Heart left ventricle (tissue), 16 donors: ENCODE measurements at places on chromosomes 5 and 9.

- no peak for DNase-seq
Observed at GRCh38 chr5:39274398-39275085, 55.2 kb upstream of the FYB1 start.

- no peak for DNase-seq
Observed at GRCh38 chr9:74500584-74500924, 3.4 kb downstream of the RORB start.

GRCh38 chr5:71883742-71884103 lies 164.6 kb downstream of the CARTPT start:
- peak; percentile 40 for DNase-seq

DNA sequence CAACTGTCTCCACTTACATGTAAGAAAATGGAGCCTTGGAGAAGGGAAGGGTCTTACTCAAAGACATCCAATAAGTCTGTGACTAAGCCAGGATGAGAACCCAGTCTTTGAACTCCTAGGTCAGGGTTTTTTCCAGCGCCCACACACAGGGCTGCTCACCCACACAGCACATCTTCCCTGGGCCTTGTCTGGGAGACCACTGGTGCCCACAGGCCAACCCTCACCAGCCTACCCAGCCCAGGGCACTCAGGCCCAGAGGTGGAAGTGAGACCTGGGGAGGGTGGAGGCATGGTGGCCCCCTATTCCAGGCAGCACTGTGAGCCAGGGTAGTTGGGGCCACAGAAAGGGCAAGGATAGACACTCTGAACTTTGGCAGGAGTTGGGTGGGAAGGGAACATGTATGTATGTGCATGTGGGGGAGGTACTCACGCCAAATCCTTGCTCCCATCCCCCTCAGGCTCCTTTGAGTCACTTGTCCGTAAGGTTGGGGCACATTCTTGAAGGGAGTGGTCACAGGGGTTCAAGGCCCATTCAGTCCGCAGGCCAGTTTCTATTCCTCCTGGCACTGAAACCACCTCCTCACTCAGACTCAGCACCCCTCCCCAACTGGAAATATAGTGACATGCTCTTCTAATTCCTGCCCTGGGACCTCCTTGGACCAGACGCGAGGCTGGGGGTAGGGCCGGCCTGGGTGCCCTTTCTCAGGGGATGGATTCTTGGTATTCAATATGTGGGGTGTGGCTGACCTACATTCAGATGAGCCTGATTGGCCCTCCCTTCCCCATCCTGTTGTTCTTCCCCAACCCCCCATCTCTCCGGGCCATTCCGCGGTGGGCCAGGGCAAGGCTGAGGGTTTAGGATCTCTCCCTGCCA lies 2.9 kb upstream of the SLC4A9 start:
- no peak for DNase-seq

DNA sequence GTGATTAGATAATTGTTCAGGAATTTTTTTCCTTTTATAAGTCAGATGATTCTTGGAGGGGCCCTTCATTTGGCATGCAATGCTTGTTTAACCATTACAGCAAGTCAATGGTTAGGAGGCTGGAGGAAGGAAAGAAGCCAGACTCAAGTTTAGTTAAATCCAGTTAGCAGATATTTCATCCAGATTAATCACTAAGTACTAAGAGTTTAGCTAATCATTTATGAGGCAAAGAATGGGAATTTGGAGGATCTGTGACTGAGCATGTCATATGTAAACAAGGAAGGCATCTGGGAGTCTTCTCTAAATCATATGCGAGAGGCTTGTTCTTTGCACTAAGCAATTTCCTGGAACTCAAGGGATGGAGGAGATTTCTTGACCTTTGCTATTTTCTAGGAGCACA lies 145.3 kb upstream of the SGCD start:
- no peak for DNase-seq

DNA sequence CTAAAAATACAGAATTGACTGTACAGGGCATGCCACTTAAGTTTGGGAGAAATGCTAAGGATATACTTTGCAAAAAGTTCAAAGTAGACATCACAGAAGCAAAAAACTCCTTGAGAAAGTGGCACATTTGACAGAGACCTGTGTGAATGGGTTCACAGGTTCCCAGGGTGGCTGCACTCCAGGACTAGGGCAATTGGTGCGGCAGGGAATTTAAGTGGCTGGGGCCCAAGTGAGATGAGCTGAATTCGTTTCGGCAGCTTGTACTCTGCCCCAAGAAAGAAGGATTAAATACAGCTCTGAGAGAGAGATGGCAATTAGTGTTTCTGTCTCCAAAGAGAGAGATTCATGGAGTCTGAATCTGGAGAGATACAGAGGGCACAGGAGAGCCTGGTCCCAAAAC lies 280.1 kb downstream of the FBXL17 start:
- peak; percentile 23 for DNase-seq

- DNase-seq = no peak
Observed at GRCh38 chr9:72721067-72721466, 199.7 kb downstream of the TMC1 start.

DNA sequence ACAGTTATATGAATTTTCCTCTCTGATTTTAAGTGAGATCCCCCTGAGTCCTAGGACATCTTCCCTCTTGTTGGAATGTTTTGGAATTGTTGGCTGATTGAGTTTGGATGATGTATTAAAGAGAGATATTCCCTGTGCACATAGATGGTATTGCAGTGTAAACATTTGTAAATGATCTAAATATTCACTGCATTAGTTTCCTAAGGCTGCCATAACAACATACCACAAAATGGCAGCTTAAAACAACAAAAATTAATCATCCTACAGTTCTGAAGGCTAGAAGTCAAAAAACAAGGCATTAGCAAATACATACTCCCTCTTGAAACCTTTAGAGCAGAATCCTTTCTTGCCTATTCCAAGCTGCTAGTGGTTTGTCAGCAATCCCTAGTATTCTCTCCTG lies 38.0 kb upstream of the MROH2B start:
- no peak for DNase-seq

DNA sequence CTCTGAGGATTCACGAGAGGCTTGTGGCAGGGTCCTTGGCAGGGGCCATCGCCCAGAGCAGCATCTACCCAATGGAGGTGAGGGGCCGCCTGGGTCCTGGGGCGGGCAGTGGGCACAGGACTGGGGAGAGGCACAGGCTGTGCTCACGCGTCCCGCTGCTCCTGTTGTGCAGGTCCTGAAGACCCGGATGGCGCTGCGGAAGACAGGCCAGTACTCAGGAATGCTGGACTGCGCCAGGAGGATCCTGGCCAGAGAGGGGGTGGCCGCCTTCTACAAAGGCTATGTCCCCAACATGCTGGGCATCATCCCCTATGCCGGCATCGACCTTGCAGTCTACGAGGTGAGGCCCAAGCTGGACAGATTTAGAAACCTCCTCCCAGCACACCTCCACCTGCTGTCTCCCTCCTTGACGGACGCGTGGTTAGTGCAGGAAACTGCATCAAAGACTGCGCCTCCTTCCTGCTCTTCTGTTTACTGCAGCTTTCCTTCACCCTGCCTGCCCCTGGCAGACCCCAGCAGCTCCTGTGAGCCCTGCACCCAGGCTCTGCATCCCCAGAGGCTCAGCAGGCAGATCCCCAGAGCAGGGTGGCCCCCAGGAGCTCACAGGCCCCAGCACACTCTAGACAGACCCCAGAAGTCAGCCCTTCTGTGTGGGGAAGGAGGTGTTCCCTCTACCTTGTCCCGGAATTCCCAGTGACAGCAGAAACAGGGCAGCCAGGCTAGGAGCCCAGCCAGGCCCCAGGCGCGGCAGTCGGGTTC lies 21.2 kb downstream of the PTGES2 start:
- peak; percentile 29 for DNase-seq

GRCh38 chr5:151019331-151019730 lies 1.1 kb upstream of the GPX3 start:
- no peak for DNase-seq

DNA sequence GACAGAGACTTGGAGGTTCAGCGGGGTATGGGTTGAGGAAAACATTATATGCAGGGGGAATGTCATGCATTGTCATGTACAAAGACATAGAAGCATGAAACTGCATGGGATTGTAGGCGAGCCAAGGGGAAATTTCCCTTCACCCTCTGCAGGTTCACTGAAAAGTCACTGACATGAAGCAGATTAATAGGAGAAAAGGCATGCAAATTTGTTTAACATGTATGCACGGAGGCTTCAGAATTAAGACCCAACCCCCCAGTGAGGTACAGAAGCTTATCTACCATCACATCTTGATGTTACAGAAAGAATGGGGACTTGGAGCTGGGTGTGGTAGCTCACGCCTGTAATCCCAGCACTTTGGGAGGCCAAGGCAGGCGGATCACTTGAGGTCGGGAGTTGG lies 18.5 kb downstream of the NIM1K start:
- no peak for DNase-seq

- DNase-seq = no peak
Observed at GRCh38 chr9:115442054-115442453, 324.1 kb upstream of the TNC start.

GRCh38 chr9:3810231-3810630 lies 284.4 kb upstream of the RFX3 start:
- DNase-seq = no peak

- DNase-seq = no peak
Observed at GRCh38 chr9:111621895-111622480, 9.1 kb upstream of the DNAJC25 start.

GRCh38 chr9:70477146-70477745 lies 62.8 kb upstream of the KLF9 start:
- no peak for DNase-seq

DNA sequence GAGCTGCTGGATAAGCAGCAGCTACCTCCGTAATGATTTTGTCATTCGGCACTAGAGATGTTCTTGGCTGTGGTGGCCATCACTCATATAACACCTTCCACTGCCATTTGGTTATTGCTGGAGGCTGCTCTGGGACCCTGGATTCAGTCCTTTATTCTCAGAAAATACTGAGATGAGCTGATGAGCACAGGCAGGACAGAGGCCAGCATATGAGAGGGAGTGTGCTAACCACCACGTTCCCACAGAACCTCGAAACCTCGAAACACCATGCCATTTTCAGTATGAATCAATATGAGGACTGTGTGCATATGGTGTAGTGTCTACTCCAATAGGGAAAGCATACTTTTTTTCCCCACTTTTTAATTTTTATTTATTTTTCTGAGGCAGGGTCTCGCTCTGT lies 56.6 kb downstream of the ADAM19 start:
- no peak for DNase-seq

DNA sequence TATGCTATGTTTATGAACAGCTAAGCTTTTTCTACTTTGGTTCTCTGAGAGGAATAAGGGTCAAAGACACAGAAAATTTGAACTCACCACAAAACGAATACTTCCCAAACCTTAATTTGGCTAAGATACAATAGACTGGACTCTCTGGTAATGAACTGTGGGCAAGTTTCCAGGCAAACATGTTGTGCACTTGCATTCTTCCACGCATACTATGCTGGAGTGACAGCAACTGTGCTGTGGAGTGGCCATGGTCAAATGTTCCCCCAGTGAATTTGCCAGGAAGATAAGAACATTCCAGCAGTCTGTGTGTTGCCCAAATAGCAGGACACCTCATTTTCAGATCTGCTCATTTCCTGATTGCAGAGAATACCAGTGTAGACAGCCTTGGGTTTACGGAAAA lies 275.3 kb upstream of the IL12B start:
- peak; percentile 75 for DNase-seq

DNA sequence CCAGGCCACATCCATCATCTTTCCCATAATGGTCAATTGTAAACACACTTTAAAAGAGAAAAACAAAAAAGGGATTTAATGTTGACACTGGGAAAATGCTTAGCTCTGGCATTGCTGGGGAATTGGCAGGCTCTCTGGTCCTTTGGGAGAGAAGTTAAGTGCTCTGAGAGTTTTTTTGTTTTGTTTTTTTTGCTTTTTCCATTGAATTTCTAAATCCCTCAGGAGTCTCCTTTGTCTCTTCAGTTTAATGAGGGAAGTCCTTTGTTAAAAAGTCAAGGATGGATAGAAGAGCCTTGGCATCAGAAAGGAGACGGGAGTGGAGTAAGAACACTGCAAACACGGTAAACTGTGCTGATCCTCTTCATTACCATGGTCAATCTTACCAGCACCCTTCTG lies 7.1 kb upstream of the HAND1 start:
- no peak for DNase-seq

GRCh38 chr5:145984072-145984471 lies 47.7 kb downstream of the SH3RF2 start:
- DNase-seq = no peak

- DNase-seq = no peak
Observed at GRCh38 chr5:158406884-158407823, 548.2 kb upstream of the CLINT1 start.

DNA sequence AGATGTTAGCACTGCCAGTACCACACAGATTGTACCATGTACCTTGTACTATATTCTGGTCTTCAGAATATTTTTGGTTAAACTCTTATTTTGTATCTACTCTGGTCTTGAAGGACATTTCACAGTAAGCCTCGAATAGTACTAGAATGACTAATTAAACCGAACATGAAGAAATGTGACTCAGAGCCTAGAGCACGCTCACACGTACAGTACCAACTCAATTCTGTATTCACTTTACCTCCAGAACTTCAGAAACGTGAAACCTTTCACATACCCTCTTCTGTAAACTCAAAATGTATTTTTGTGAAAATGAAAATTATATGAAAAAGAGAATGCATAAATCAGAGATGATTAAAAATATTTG lies 112.8 kb downstream of the MVB12B start:
- DNase-seq = no peak

DNA sequence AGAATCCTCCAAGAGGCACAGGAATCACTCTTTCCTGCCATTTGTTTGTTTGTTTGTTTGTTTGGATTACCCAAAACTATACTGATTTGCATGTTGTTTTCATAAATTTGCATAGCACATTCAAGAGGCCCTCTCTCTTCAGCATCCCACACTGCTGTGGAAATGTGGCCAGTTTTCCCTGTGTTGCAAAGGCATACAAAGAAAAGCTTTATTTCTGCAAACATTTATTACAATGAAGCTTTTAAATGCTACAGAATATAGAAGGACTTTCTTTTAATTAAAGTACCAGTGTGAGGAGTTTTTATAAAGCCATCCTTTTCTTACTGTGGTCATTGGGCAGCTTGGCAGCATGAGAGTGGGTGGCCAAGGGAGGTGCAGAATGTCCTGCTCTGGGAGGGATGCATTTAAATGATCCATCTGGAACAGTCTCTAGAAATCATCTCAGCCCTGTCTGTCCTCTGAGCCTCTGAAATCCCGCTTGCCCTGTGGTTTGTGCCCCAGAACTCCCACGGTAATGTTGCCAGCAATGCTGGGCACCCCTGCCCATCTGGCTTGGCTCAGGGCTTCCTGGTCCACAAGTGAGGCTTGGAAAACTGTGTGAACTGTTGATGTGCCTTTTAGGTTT lies 356.8 kb upstream of the KIF2A start:
- no peak for DNase-seq

- DNase-seq = no peak
Observed at GRCh38 chr9:107323836-107324585, 40.9 kb downstream of the RAD23B start.

DNA sequence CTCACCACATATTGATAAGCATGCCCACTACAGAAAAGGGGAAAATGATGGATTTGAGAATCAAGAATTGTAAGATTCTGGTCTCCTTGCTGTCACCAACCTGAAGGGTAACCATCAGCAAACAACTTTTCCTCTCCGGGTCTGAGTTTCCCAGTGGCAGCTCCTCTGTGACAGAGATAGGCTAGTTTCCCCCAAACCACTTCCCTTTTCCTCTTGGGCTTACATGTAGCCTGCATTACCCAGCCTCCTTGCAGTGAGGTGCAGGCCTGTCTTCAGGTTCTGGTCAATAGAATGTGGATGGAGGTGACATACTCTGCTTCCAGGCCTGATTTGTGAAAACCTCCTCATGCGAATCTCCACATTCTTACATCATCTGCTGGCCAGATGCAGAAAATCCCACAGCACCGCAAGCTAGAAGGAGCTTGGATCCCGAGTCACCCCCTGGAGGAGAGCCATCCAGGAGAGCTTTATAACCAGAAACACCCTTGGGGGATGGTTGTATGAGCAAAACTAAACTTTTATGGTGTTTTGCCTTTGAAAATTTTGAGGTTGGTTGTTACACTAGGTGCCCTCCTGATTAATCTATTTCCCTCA lies 206.1 kb downstream of the RGS3 start:
- DNase-seq = no peak
